Kidney (tissue), 22 donors: ENCODE measurements at places on chromosomes 6 and 20. TPM values are rescaled to one million over a fixed set of nuclear protein-coding genes. Genes with fewer than 3 reads are reported as not detected.

DNA sequence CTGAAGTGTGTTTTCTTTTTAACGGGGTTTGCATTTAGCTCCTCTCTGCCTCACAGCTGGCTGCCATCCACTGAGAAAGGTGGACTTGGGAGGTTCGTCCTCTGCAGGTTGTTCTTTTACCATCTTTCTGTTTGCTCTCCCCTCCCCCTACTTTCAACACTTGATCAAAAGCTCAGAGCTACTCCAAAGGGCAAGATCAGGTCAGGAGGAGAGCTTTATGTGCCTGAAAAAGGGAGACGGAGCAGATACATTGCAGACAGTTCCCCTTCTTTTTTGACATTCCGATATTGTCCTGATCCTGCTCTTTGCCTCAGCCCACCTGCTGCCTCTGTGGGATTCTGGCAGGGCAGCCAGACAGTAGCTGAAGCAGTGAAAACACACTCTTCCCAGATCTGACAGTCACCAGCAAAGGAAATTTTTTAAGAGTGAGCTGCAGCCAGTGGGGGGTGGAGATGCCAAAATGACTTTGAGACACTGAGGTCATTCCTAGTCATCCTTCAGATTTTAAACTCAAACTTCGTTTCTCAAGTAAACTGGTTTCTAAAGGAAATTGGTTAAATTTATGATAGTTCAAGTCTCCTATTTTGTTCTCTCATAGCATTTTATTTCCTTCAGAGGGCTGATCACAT lies 26.5 kb downstream of the SMLR1 start:
- H3K27ac ChIP-seq, result no peak overlapping the region
- H3K36me3 ChIP-seq, result no peaks in the 10 kb centered on the region
- no peaks in the 10 kb centered on the region for H3K27me3 ChIP-seq
- H3K4me3 ChIP-seq, result no peak overlapping the region
- no peak for DNase-seq

- H3K27me3 ChIP-seq, result no peaks in the 10 kb centered on the region
- no peak for DNase-seq
- no peaks in the 10 kb centered on the region for H3K36me3 ChIP-seq
Measured at GRCh38 chr20:51378171-51378928, 164.2 kb downstream of the NFATC2 start.

DNA sequence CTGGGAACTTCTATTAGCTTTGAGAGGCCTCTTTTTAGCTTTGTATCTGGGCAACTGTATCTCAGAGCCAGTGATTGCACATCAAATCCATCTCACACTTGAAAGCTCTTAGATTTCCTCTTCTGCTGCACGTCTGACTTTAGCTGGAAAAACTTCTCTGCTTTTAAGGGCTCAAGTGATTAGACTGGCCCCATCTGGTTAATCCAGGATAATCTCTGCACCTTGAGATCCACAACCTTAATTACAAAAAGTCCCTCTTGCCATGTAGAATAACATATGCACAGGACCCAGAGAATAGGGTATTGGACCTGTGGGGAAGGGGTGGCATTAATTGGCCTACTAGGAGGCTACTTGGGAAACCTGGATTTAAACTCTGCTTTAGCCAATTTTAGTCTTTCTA lies 24.2 kb downstream of the KLHL31 start:
- H3K4me3 ChIP-seq, result no peak overlapping the region
- no peaks in the 10 kb centered on the region for H3K4me1 ChIP-seq
- no peak overlapping the region for H3K27ac ChIP-seq
- no peaks in the 10 kb centered on the region for H3K27me3 ChIP-seq
- H3K36me3 ChIP-seq, result no peaks in the 10 kb centered on the region

DNA sequence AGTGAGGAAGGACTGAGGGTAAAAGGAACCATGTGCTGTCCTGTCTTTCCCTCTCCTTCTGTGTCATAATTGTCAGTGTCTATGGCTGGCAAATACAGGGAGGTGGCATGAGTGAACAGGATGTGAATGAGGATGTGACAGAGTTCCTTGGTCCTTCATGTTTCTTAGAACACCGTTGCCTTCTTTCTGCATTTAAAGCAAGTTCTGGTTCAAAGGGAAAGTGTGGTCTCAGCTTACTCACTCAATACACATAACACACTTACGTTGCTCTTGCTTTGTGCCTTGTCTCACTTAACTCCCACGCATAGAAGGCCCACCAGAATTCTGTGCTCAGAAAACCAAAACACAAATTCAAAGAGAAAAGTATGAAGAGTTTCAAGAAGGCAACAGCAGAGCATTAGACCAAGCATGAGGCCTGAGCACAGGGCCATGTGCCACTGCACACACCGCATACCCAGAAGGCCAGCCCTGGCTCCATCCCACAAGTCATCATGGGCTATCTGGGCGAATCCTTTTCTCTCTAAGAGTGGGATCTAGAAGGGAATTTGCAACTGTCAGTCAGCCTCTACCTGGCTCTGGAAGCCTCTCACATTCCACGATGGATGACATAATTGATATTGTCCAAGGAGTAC lies 38.9 kb upstream of the SAYSD1 start:
- H3K27ac ChIP-seq, result no peak overlapping the region
- no peak overlapping the region for H3K4me3 ChIP-seq
- no peaks in the 10 kb centered on the region for H3K4me1 ChIP-seq
- H3K36me3 ChIP-seq, result no peaks in the 10 kb centered on the region

GRCh38 chr6:52027699-52028098 lies 59.7 kb downstream of the PKHD1 start:
- DNase-seq, result no peak
- H3K36me3 ChIP-seq, result no peaks in the 10 kb centered on the region
- H3K4me3 ChIP-seq, result no peak overlapping the region
- H3K4me1 ChIP-seq, result no peaks in the 10 kb centered on the region

DNA sequence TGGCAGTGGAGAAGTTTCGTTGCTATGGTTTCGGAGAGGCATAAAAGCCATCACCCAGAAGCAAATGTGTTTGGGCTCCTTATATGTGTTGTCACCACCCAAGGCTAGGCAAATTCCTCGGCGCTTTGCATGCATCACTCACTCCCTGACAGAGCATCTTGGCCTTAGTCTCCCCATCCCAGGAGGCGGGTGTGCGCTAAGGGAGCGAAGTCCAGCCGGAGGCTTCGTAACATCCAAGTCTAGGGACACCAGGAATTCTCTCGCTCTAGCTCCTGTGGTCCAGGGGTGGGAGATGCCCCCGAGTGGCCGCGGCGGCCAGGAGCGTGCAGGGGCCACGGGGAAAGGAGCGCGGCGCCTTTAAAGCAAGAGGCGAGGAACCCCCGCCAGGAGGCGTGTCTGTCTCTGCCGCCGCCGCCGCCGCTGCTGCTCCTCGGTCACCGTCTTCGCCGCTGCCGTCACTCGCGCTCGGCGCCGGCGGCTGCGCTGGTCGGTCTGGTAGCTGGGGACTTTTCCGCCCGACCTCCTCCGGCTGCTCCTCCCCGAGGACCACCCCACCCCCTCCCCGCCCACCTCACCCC lies at the start of gene GRIK2:
GRIK2 (plus strand) TSS at position 458 of the 578 bp plus-strand sequence.
- H3K4me1 ChIP-seq, result no peaks in the 10 kb centered on the region
- no peaks in the 10 kb centered on the region for H3K36me3 ChIP-seq

- no peaks in the 10 kb centered on the region for H3K36me3 ChIP-seq
- no peak overlapping the region for H3K4me3 ChIP-seq
- H3K4me1 ChIP-seq, result no peaks in the 10 kb centered on the region
Measured at GRCh38 chr6:136344420-136344819, 54.8 kb upstream of the BCLAF1 start.

GRCh38 chr6:34080357-34080756 lies 65.5 kb downstream of the GRM4 start:
- H3K27ac ChIP-seq, result no peak overlapping the region
- no peaks in the 10 kb centered on the region for H3K36me3 ChIP-seq
- no peaks in the 10 kb centered on the region for H3K4me1 ChIP-seq
- no peak overlapping the region for H3K4me3 ChIP-seq
- no peak for DNase-seq
- H3K27me3 ChIP-seq, result no peaks in the 10 kb centered on the region

DNA sequence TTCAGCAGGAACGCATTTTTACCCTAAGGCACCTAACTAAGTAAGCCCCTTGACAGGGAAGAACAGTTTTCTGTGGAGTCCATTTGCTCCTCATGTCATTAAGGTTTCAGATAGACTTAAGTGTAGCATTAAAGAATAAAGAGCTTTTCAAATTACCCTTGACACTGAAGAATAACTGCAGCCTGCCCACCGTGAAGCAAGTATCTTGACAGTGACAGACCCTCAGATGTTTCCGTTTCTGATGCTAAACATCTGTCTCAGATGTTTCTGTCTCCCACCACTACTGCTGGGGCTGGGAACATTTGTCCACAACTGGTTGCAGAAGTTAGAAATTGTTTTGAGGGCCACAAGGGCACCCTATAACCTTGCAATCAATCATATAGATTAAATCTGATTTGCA lies 50.0 kb downstream of the SNAP25 start:
- H3K27ac ChIP-seq, result no peak overlapping the region
- H3K4me3 ChIP-seq, result no peak overlapping the region
- H3K27me3 ChIP-seq, result no peaks in the 10 kb centered on the region
- DNase-seq, result no peak
- no peaks in the 10 kb centered on the region for H3K4me1 ChIP-seq

DNA sequence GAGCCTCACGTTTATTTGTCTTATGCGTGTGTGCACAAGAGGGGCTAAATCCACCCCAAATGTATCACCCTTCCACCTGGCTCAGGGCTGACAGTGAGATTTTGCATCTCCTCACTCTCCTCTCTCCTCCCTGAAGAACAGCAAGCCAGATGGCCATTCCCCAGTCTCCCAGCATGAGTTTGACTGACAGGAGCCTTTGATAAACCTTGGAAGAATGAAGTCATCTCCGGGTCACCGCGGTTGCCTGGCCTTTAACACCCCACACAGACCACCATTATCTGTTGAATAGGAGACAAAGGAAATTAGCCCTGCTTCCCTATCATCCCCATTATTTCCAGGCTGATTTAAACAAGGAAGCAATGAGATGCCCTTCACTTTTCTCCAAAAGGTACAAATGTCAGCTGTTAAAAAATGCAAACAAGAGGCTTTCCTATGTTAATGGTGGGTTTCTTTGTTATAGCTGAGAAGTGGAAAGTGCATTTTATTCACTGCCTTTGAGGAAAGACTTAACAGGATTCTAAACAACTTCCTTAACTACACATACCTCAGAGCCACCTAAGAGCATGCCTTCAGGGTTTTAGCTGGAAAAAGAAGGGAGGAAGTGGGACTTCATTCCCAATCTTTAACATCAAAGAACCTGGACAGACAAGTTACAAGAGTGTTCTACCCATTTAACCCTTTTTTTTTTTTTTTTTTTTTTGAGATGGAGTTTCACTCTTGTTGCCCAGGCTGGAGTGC lies 524.8 kb upstream of the ID4 start:
- no peak overlapping the region for H3K4me3 ChIP-seq
- no peak overlapping the region for H3K27ac ChIP-seq
- no peaks in the 10 kb centered on the region for H3K36me3 ChIP-seq
- no peaks in the 10 kb centered on the region for H3K4me1 ChIP-seq
- no peak for DNase-seq
- no peaks in the 10 kb centered on the region for H3K27me3 ChIP-seq

DNA sequence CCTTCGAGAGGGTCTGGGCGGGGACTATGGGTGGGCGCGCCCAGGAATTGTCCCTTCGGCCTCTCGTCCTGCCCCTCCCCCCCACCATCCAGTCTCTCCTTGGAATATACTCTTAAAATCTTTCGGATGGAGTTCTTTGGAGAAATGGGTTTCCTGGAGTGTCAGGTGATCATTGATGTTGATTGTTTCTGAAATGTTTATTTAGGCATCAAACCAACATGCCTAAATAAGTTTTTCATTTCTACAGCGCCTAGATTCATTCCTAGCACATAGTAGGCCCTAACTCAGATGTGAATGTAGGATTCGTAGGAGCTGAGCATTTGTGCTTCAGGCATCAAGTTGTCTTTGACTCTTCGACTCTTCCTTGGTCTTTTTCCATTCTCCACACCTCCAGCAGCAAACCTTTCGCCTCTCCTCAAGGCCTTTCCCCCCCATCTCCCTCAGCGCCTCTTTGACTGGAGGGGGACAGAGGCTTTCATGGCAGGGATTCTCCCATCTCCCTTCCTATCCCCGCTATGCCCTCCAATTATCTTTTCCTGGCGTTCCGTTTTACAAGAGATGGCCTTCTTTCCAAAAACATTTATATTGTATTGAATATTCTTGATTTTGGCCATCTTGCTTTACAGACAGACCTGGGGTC lies 610 bp downstream of the CASP8AP2 start:
- peak overlapping the region; percentile 93 for H3K4me3 ChIP-seq

- no peaks in the 10 kb centered on the region for H3K36me3 ChIP-seq
- H3K4me1 ChIP-seq, result no peaks in the 10 kb centered on the region
- no peak overlapping the region for H3K4me3 ChIP-seq
- no peaks in the 10 kb centered on the region for H3K27me3 ChIP-seq
- H3K27ac ChIP-seq, result no peak overlapping the region
Measured at GRCh38 chr20:9916761-9917160, 77.9 kb upstream of the PAK5 start.

- H3K36me3 ChIP-seq, result no peaks in the 10 kb centered on the region
- H3K4me1 ChIP-seq, result no peaks in the 10 kb centered on the region
- H3K4me3 ChIP-seq, result no peak overlapping the region
Measured at GRCh38 chr20:8718279-8718678, 350.6 kb upstream of the PLCB4 start.

DNA sequence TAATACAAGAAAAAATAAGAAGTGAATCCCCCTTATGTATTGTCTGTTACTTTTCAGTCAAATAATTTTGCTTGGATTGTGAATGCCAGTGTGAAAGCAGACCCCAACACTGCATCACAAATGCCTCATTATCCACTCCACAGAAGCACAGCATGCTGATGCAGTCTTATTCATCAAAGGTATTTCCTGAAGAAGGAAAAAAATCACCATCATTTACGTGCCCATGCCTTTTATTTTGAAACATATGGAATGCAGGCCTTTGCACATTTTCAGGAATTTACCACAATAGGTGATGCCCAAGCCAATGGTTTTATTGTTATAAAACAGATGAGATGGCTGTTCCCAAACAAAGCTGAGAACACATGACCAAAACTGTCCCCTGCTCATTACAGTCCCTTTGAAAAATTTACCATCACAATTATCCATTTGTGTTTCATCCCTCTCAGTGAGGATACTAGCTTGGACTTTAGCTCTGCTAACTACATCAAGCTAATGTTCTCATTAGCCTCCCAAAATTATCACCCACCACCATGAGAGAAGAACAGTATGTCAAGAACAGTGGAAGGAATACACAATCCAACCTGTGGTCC lies 180.6 kb upstream of the HTR1E start:
- H3K27me3 ChIP-seq, result no peaks in the 10 kb centered on the region
- no peaks in the 10 kb centered on the region for H3K36me3 ChIP-seq
- no peak overlapping the region for H3K27ac ChIP-seq

DNA sequence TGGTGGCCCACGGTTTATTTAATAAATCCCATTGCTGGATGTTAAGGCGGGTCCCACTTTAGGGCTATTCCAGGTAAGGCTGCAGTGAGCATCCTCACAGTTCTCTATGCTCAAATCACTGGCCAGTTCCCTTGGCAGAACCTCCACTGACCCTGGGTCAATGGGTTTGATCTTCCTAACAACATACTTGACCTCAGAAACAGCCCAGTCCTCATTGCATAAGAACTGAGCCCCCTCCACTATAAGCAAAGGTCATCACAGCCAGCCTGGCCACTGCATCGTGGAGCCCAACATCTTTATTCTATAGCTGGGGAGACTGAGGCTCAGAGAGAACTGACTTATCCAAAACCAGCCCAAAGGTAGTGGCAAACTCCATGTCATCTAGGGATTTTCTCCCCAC lies 4.3 kb upstream of the BPIFB1 start:
- no peaks in the 10 kb centered on the region for H3K27me3 ChIP-seq
- H3K4me3 ChIP-seq, result no peak overlapping the region
- DNase-seq, result no peak
- H3K36me3 ChIP-seq, result no peaks in the 10 kb centered on the region
- H3K4me1 ChIP-seq, result no peaks in the 10 kb centered on the region

The GPR6 gene
- total RNA-seq, result not detected

The CLIC5 gene
- 7.4 TPM for total RNA-seq

The LST1 gene
- total RNA-seq, result 31.5 TPM

The APOM gene
- 4.6 TPM for total RNA-seq

The NSFL1C gene
- 78.2 TPM for total RNA-seq

The LCA5 gene
- total RNA-seq, result 4.8 TPM

The C6orf141 gene
- 2.2 TPM for total RNA-seq

The LZTS3 gene
- total RNA-seq, result 20.0 TPM
